ENCODE measurements at places on chromosomes 3 and 15.

GRCh38 chr3:59873576-59874230 is 823.9 kb upstream of the CFAP20DC start:
- DNase-seq, result no peak

GRCh38 chr3:23254835-23255234 is 51.7 kb downstream of the UBE2E2 start:
- DNase-seq, result no peak

DNA sequence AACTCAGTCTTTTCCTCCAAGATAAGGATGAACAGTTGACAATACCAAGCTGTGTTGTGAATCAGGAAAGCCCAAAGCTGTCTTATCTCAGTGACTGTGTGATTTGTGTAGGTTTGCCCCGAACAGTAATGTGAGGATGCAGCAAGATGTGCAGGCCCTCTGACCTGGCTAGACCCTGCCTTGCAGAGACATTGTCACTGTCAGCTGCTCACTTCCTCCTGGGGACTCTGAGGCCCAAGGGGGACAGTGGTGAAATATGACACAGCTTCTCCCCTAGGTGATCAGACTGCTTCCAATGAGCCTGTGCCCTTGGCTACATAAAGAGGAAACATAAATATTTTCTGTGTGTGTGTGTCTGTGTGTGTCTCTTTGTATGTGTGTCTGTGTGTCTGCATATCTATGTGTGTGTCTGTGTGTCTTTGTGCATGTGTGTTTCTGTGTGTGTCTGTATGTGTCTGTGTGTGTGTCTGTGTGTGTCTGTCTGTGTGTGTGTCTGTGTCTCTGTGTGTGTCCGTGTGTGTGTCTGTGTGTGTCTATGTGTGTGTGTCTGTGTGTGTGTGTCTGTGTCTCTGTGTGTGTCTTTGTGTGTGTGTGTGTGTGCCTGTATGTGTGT is 21.7 kb downstream of the LRRK1 start:
- DNase-seq, result no peak

DNA sequence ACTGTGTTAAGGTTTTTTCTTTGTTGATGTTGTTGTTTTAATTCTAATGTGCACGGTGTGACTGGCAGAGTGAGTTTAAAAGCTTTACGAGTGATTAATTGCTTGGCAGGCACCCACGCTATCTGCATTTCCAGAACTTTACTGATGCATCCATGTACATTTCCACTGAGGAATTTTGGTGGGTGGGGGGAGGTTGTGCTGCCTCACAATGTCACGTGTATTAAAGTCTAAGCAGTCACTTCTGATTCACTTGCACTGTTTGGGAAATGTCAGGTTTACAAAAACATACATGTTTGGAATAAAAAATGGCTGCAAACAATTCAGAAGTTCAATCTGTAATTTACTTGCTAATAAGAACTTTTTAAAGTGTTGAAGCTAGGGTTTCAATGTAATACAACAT is 38.5 kb upstream of the CTDSPL start:
- no peak for DNase-seq

GRCh38 chr3:127274200-127274760 is 13.6 kb downstream of the PRR20G start:
- no peak for DNase-seq

DNA sequence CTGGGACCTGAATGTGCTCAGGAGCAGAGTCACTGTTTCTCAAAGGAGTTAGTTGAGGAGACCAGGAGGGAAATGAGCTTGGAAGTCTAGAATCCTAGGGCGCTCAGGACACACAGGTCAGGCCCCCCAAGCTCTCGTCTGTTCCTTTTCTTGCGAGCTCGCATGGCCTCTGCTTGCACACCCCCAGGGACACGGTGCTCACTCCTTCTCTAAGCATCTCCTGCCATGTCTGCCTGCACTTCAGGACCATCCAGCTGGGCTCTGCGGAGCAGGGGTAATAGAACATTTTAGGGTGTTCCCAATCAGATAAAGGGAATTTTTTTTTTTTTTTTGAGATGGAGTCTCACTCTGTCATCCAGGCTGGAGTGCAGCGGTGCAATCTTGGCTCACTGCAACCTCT is 213.2 kb downstream of the XXYLT1 start:
- no peak for DNase-seq

DNA sequence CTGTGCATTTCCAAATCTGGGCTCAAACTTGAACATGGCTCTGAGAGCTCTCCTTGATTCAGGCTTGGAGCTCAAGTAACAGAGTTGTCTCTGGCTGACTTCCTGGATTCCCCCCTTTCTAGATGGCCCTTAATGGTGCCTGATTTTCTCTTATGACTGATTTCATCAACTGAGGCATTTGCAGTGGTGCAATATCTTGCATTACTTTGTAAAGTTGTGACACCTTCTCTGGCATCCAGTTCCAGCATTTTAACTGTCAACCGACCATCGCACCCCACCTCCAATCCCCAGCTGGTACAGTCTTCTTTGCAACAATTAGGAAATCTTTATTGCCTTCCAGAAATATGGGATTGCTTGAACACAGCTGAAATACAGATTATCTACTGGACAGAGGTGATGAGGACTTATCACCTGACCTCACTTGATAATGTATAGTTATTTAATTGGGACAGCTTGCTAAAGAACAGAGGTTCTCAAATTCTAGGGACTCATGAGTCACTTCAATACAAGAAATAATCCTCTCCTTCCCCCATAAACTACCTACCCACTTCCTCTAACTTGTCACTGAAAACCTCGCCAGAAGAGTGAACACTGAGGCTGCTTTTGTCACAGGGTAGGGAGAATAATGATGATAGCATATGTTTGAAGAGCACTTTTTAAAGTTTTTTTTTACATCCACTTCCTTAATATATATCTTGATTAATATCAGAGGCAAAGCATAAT is 41.8 kb downstream of the FILIP1L start:
- DNase-seq, result no peak

Data from activated CD8-positive, alpha-beta memory T cell treated with anti-CD3 and anti-CD28 coated beads for 1 hour (primary cell).